ENCODE measurements at places on chromosomes 6 and 20.

GRCh38 chr6:16758163-16758975 is 2.9 kb downstream of the ATXN1 start:
- no peak for DNase-seq

- DNase-seq = no peak
These were observed 87.3 kb upstream of the SLC22A16 start for GRCh38 chr6:110563711-110564110.

GRCh38 chr6:168575346-168576098 is 134.5 kb downstream of the SMOC2 start:
- DNase-seq = no peak

- DNase-seq = no peak
These were observed 26.0 kb downstream of the KLHL31 start for GRCh38 chr6:53639520-53639919.

DNA sequence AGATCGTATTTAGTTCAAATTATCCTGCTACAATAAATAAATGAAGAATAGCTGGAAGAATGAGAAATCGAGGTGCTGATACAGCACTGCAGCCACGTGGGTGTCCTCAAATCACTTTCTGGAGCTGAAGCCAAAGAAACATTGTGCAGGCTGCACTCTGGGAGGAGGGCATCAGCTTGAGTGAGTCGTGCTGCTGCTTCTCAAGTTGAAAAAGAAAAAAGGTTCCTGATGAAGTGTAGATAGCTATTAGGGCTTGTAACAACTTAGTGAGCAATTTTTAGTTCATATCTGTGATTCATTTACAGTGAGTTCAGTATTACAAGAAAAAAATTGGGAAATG is 40.5 kb downstream of the DSE start:
- DNase-seq = no peak

DNA sequence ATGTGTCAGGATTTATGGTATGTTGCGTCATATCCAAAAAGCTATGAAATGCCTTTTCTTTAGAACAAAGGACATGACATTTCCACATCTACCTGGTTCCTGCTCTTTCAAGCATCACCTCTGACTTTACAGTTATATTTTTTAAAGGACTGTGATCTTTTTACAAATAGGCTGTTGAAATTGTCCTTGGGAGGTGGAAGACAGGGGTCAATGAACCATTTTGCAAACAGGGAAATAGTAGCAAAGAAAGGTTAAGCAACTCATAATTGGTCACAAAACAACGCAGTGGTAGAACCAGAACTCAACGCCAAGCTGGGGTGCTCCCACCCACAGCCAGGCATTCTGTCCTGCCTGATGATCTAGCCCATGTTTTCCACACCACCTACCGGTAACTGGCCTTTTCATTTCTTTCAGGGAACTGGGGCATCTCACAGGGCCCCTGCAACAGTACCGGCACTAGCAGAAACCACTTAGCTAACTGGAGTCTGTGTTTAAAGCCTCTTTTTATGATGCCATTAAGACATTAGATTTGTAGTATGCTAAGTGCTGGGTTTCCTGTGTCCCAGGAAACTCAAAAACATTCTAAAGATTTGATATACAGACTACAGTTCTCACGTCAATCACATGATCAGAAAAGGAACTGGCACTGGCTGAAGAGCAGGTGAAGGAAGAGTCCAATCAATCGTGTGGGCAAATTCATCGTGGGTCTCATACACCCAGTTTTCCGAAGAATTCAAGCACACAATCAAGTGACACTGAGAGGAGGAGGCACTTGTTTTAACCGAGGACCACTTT is 13.9 kb downstream of the ZNF217 start:
- DNase-seq = no peak

- DNase-seq = no peak
These were observed 85.6 kb downstream of the AIG1 start for GRCh38 chr6:143146186-143146851.

GRCh38 chr20:63955281-63955826 is 862 bp downstream of the UCKL1 start:
- DNase-seq = peak; percentile 45

DNA sequence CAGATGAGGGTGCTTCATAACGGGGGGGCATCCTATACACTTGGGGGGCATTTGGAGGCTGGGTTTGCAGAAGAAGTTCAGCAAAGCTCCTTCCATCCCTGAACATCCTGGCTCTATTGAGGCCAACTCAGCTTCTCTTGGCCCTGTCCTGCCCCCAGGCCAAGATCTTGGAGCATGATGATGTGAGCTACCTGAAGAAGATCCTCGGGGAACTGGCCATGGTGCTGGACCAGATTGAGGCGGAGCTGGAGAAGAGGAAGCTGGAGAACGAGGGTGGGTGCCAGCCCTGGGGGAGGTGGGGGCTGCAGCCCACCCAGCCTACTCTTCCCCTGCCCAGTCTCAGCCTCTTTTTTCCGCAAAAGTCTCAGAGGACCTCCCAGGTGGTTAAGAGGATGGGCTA is 17.2 kb downstream of the GDAP1L1 start:
- no peak for DNase-seq

DNA sequence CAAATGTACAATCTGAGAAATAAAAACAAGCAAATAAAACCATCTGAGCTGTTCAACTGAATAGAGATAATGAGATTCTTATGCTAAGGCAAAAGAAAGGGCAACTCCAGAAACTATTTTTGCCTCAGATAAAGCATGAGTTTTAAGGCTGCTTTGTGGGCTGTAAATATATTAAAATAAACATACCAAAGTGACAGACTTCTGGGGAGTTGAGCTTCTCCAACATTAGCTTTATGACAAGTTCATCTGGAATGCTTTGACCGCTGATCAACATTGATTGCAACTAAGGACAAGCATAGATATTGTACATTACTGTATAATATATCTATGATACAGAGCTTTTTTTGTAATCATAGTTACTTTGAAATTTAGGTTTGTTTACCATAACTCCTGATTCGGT is 19.3 kb downstream of the AK9 start:
- no peak for DNase-seq

DNA sequence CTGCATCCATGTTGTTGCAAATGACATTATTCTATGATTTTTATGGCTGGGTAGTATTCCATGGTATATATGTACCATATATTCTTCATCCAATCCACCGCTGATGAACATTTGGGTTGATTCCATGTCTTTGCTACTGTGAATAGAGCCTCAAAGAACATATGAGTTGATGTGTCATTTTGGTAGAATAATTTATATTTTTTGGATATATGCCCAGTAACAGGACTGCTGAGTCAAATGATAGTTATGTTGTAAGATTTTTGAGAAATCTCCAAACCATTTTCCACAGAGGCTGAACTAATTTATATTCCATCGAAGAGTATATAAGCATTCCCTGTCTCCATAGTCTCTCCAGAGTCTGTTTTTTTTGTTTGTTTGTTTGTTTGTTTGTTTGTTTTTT is 1373.5 kb downstream of the GRIK2 start:
- no peak for DNase-seq

GRCh38 chr6:165451838-165452237 is 142.4 kb upstream of the C6orf118 start:
- DNase-seq = no peak

DNA sequence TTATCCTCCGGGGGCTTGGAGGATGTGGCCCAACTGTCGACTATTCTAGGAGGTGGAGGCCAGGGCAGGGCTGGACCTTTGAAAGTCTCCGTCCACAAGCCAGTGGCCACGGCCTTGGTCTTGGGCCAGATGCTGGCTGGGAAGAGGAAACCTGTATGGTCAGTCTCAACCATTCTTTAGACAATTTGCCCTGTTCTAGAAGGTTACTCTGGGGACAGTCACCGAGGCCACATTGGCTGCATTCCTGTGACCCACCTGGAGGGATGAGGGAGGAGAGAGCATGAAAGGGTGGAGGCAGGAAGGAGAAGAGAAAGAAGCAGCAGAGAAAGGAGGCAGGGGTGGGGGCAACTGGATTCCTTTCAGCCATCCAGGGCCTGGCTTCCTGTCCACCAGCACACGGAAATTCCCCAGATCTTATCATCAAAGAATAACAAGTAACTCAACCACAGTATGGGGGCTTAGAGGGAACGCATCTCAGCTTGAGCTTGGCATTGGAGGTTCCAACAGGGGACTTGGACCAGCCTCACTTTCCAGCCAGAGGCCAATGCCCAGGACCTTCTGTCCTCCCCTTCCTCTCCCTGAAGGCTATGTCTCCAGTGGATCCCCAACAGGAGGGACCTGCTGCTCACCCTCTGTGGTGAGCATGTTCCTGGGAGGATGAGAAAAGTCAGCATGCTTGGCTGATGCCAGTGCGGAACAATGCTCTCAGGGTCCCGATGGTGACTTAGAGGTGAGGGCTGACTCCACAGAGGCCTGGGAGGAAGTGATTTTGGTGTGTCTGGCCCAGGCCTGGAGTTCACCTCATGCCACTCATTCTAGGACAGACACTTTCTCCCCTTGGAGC is 30.4 kb downstream of the TGM2 start:
- no peak for DNase-seq

DNA sequence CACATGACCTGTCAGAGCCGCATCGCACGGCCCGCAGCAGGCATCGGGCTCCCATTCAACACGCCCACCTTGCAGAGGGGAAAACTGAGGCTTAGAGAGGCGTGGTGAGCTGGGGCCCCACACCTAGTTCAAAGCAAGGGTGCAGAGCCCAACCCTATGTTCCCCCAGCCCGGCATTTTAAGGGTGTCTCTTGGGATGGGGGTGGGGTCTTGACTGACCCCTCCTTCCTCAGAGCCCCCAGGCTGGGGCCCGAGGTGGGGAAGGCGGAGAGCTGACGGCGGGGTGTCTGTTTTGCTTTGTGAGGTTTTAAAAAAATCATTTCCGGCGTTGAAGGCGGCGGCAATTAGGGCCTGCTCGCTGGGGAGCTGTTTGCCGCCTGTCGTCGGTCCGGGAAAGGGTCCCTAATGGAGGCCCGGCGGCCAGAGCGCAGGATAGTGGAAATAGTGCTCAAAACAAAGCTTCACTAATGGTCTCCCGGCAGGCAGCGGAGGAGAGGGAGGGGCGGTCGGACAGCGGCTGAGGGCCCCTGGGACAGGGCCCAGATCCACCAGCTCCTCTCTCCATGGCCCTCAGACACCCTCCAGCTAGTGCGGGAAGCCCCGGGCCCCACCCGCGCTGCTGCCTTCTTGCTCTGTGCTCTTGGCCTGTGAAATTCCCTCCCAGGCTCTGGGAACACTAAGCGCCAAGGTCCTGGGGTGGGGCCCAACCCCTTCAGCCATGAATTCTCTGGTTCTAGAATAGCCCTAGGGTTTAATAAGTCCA is 11.9 kb downstream of the VSTM2L start:
- no peak for DNase-seq

DNA sequence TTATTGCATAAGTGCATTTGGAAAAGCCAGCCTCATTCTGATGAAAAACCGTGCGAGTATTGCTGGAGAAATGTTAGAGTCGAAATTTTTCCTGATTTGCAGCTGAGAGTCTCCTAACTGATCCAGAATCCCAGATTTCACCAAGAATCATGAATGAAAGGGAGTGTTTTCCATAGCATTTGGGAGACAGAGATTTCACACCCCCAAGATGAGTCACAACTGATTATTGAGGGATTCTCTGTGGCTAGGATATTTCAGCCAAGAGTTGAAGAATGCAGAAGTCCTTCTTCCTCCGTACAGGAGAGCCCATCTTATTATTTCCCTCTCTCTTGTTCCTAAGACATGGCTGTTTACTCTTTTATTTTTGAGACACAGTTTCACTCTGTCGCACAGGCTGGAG is 82.2 kb upstream of the SALL4 start:
- no peak for DNase-seq
